ENCODE measurements at places on chromosomes 2 and 18.

DNA sequence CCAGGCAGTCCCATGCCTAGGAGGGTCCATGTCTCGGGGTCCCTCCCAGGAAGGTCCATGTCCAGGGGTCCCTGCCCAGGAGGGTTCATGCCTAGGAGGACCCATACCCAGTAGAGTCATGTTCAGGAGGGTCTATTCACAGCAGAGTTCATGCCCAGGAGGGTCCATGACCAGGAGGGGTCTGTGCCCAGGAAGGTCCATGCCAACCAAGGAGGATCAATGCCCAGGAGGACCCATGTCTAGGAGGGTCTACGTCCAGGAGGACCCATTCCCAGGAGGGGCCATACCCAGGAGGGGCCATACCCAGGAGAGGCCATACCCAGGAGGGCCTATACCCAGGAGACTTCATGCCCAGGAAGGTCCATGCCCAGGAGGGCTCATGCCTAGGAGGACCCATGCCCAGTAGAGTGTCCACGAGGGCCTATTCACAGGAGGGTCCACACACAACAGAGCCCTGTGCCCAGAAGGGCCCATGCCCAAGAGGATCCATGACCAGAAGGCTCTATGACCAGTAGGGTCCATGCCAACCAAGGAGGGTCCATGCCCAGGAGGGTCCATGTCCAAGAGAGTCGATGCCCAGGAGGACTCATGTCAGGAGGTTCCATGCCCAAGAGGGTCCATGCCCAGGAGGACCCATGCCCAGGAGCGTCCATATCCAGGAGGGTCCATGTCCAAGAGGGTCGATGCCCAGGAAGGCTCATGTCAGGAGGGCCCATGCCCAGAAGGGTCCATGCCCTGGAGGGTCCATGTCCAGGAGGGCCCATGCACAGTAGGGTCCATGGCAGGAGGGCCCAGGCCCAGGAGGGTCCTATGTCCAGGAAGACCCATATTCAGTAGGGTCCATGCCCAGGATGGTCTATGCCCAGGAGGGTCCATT is 10.1 kb downstream of the GPR35 start:
- no peak for DNase-seq

DNA sequence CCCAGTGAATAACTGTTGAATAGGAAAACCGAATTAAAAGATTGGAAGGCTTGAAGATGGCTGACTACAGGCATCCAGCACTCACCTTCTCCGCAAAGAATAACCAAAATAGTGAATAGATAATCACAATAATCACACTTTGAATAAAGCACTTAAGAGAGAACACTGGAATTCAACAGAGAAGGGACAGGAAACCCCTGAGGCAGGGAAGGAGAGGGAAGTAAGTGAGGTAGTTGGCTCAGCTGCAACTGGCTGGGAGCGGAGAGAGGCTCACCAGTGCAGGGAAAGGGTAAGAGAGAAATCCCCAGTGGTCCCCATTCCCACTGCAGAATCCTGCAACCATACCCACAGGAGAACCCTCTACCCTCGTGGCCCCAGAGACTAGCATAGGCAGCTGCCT is 246.6 kb upstream of the NCKAP5 start:
- DNase-seq, result no peak

DNA sequence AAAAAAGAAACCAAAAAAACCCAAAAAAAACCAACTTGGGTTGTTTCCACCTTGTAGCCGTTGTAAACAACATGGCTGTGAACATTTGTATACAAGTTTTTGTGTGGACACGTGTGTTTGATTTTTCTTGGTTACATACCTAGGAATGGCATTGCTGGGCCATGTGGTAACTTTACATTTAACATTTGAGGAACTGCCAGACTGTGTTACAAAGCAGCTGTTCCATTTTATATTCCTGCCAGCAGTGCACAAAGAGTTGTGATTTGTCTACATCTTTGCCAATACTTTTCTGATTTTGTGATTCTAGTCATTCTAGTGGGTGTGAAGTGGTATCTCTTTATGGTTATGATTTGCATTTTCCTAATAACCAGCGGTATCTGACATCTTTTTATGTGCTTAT is 22.5 kb downstream of the LPIN1 start:
- no peak for DNase-seq

- peak; percentile 32 for DNase-seq
Measured at GRCh38 chr2:197372592-197372991, 62.0 kb upstream of the ANKRD44 start.

GRCh38 chr2:233263045-233263570 is 11.6 kb downstream of the ATG16L1 start:
- DNase-seq, result no peak

- no peak for DNase-seq
Measured at GRCh38 chr2:113112441-113112840, 15.0 kb upstream of the IL1RN start.

DNA sequence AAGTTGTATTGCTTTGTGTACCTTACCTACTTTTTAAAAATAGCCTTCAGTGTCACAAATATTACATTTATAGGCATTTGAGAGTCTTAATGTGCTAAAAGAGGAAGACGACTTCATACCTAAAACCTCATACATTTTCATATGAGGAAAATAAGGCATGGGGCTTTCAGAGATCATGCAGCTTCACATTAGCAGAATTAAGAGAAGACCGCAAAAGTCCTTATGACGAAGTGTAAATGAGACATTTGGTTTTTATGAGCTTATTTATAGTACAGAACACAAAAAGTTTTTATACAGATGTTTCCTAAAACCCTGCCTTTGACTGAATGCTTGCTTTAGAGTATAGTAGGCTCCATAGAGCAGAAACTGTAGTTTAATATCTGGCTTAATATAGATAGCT is 10.1 kb upstream of the CCDC138 start:
- DNase-seq, result no peak

GRCh38 chr2:170885130-170885791 is 43.8 kb upstream of the GORASP2 start:
- no peak for DNase-seq

DNA sequence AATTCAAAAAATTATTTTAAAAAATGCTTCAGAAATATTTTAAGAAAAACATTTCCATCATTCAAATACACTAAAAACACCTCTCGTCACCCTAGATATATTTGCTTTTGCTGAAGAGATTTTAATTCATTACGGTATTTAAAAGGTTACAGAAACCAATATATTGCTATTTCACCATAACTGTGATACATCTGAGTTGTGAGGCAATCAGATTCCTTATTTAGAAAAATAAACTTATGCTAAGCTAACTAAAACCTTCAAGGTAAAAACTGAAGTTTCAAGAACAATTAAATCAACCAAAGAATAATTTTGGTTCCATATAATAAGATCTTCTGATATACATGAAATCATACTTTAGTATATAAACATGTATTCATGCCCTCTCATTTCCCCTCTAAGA is 32.8 kb downstream of the PELI1 start:
- DNase-seq, result no peak

DNA sequence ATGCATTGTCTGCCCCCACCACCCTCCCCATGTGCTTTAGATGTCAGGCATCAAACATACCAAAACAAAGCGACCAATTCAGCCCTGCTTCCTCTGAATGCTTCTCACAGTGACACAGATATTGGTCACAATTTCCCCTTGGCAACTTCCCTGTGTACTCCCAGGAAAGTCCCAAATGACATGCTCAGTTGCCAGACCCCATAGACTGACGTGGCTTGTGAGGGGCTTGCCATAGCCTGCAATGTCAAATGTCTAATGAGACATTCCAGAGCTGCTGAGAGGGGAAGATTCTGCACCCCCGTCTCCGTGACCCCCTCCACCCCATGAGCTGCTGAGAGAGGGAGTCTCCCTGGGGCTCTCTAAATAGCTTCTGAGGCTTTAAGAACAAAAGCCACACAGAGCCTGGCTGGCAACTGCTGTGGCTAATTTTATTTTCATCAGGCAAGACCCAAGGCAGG is 47.3 kb downstream of the RFTN2 start:
- peak; percentile 74 for DNase-seq

- no peak for DNase-seq
Measured at GRCh38 chr18:68843473-68844089, 45.7 kb downstream of the CCDC102B start.

- DNase-seq, result no peak
Measured at GRCh38 chr2:138007431-138007830, 43.2 kb downstream of the HNMT start.

GRCh38 chr2:1804865-1805264 is 60.5 kb upstream of the PXDN start:
- DNase-seq, result no peak

- no peak for DNase-seq
Measured at GRCh38 chr2:209761566-209761965, 10.1 kb upstream of the UNC80 start.

- DNase-seq, result no peak
Measured at GRCh38 chr2:36729067-36729466, 32.6 kb downstream of the VIT start.

All from suppressor macrophage (primary cell).